Mammary microvascular endothelial cell (primary cell): ENCODE measurements at places on chromosomes 16 and 17. TPM values are rescaled to one million over a fixed set of nuclear protein-coding genes. Genes with fewer than 3 reads are reported as not detected.

The RPRML gene
- total RNA-seq = not detected in 2 replicates

The C1QTNF1 gene
- total RNA-seq = 7.0 and 9.5 TPM in 2 replicates

The ZNF385C gene
- not detected in 2 replicates for total RNA-seq

The PLK1 gene
- total RNA-seq = 80.4 and 91.7 TPM in 2 replicates

The ORC6 gene
- total RNA-seq = 17.6 and 22.5 TPM in 2 replicates

The LITAFD gene
- not detected in 2 replicates for total RNA-seq

The PDPK1 gene
- 19.4 and 25.1 TPM in 2 replicates for total RNA-seq

The CNGB1 gene
- total RNA-seq = 0.05 TPM in 1 of 2 replicates, not detected in the other

The DNASE1L2 gene
- not detected in 2 replicates for total RNA-seq

The PRSS36 gene
- total RNA-seq = 0.25 TPM in 1 of 2 replicates, not detected in the other

The SLFN12 gene
- total RNA-seq = 29.4 and 38.2 TPM in 2 replicates

The TEKT1 gene
- total RNA-seq = not detected in 2 replicates

The KRT20 gene
- not detected in 2 replicates for total RNA-seq

The RAB26 gene
- total RNA-seq = 0.13 and 1.3 TPM in 2 replicates

The TSEN54 gene
- total RNA-seq = 23.2 and 25.4 TPM in 2 replicates

The DYNLL2 gene
- total RNA-seq = 7.9 and 9.3 TPM in 2 replicates

The CDRT15 gene
- not detected in 2 replicates for total RNA-seq

The PIMREG gene
- 36.1 and 37.6 TPM in 2 replicates for total RNA-seq

The ITGA2B gene
- total RNA-seq = 0.39 TPM in 1 of 2 replicates, not detected in the other

The SLC5A10 gene
- not detected in 2 replicates for total RNA-seq

The ITGAD gene
- total RNA-seq = not detected in 2 replicates

The CX3CL1 gene
- total RNA-seq = 5.1 and 6.1 TPM in 2 replicates

The ZSCAN10 gene
- total RNA-seq = not detected in 2 replicates

The SBK1 gene
- total RNA-seq = 0.10 TPM in 1 of 2 replicates, not detected in the other
